ENCODE measurements at places on chromosomes 2 and 18.
A peak's percentile ranks its signal among the peaks of the same experiment; 100 is the strongest.

DNA sequence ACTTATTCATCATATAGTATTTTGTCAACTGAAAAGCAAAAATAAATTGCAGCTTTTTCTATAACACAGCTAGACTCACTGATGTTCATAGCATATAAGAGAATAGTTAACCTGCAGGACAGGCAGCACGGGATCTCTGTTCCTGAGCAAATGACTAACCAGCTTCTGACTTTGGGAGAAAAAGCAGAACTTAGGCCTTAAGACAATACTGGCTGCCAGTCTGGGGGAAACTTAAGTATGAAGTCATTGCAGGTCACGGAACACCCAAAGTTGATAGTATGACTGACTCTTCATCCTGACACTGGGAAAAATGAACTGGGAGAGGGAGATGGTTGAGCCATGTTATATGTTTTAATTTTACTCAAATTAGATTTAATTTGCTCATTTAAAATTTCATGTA is 113.0 kb downstream of the DPP4 start:
- no peak for DNase-seq

GRCh38 chr2:71787476-71788185 is 334.3 kb downstream of the DYSF start:
- DNase-seq: no peak

DNA sequence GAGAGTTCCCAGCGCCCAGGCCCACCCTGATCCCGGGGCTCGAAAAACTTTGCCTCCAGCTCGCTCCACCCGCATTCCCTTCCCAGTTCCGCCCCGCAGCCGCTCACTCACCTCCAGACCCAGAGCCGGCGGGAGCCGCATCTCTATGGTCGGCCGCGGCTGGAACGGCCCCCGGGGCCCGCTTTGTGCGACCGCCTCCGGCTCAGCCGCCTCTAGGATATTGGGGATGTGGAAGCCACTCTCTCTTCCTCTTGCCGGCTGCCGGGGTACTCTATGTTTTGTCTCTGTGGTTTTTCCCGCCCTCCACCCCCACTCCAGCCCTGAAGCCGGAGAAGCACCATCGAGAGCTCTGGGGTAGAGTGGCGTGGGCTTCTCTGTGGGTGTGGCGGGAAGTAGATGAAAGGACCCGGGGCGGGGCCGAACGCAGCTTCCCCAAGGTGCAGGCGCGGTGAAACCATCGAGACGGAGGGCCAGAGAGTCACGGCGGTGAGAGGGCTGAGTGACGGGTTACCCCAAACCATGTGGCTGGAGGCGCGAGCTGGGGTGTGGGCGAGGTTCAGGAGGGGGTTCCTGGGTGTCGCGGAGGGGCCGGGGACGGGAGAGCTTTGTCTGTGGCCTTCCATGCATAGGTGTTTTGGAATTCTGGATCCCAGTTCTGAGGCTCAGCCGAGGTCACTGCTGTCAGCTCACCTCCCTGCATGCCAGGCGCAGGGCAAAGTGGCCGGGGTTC is at the start of the genes BCS1L and ZNF142:
Gene BCS1L (plus strand): TSS at position 426 of the 730 bp plus-strand sequence. CDS start 1,305 bp downstream, outside the sequence.
Gene ZNF142 (minus strand): TSS at position 366 of the 730 bp plus-strand sequence. CDS start 3,194 bp downstream, outside the sequence.
- DNase-seq: peak; percentile 88

DNA sequence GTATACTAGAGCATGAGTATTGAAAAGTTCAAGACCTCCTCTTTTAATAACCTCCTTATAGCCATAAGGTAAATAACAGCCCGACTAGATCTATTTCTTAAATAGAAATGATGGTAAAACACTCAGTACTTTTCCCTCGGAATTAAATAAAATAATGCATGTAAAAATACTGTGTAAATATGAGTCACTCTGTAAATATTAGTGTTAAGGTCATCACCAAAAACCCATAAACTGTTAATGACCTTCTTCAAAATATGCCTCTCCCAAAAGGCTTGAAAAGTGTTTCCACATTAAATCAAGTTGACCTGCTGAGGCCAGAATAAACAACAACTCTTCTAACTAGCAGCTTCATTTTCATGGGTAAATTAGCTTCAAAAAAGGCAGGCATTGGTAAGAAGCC is 25.3 kb upstream of the BZW1 start:
- DNase-seq: no peak

DNA sequence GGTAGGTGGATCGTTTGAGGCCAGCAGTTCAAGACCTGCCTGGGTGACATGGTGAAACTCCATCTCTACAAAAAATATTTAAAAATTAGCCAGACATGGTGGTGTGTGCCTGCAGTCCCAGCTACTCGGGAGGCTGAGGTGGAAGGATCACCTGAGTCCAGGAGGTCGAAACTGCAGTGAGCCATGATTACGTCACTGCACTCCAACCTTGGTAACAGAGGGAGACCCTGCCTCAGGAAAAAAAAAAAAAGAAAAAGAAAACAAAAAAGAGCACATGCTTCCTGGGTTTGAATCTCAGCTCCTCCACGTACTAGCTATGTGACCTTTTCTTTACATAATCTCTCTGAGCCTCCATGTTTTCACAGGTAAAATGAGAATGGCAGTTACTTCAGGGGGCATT is 107.5 kb upstream of the STPG4 start:
- DNase-seq: no peak

DNA sequence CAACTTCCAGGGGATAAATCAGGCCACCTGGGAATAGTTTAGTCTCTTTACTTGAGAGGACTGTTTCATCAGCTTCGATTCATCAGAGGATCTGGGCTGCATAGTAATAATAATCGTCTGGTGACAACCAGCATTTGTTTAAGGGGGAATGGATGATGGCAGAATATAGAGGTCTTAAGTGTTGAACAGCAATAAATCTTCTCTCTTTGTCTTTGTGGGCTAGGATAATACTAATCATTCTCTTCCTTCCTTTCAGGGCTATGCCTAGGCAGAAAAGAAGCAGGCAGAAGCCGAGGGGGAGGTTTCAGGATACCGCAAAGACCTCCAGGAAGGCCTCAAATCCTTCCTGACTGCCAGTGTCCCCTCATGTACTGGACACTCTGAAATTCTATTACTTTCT is 150.4 kb upstream of the GAREM1 start:
- peak; percentile 24 for DNase-seq

- DNase-seq: no peak
Measured at GRCh38 chr18:7191736-7192135, 39.2 kb upstream of the LRRC30 start.

- peak; percentile 68 for DNase-seq
Measured at GRCh38 chr2:47221946-47222345, 66.8 kb upstream of the STPG4 start.

DNA sequence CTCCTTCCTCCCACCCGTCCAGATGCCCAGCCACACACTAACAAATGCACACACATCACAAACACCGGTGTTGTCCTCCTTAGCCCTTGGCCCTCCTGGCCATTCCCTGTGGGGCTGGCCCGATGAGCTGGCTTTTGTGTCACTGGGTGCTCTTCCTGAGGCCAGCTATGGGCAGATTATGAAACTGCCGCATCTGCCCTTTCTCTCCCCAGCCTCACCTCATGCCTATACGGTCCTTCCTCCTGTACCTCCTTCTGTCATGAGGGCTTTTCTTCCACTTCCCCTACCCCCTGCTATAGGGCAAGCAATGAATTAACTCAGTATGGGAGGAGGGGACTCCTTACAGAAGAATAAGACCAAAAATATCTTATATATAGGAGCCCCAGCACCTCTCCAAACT is 10.3 kb upstream of the INO80C start:
- DNase-seq: no peak

- DNase-seq: peak; percentile 60
Measured at GRCh38 chr2:74768401-74768914, 65.5 kb upstream of the HK2 start.

- DNase-seq: peak; percentile 90
Measured at GRCh38 chr2:9142551-9143263, 63.9 kb upstream of the ASAP2 start.

- no peak for DNase-seq
Measured at GRCh38 chr2:37453027-37453426, 108.6 kb downstream of the QPCT start.

DNA sequence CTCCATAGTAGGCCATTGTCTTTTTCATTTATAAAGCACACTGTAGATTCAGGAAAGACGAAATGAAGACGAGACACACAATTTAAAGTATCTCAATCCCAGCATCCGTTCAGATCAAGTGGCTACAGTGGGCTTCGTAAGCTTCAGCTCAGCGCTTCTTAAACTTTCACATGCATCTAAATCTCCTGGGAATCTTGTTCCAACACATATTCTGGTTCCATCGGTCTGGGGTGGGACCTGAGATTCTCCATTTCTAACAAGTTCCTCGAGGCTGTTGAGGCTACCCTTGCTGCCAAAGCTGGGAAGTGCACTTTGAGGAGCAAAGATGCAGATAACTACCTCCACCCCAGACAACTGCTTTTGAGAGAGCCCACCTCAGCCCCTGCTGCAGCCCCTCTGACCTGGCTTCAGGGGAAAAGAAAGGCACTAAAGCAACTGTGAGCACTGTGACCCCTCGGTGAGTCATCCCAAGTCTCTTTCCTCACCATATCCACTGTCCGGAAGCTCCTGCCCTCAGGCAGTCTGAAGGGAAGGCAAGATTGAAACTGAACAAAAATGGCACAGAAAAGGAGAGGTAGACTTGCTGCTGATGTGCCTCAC is 201.1 kb upstream of the FBXO11 start:
- peak; percentile 66 for DNase-seq

DNA sequence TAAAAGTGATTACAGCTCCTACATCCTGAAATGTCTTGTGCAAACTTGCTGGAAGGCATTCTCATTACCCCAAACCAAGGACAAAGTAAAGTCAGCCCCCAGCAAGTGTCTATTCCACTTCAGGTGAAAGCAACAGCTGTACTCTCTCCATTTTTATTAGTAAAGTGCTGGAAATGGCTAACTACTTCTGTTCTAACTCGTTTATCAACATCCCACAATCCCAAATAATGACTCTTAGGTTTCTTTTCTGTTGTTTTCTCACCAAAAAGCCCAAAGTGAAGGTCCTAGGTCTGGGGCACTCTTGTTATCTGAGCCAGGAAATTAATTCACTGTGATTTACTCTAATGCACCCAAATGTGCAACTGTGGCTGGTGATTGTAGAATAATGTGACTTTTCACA is 105.7 kb downstream of the LRRC30 start:
- DNase-seq: no peak

- DNase-seq: no peak
Measured at GRCh38 chr18:79851950-79852349, 54.2 kb downstream of the KCNG2 start.

GRCh38 chr18:46563317-46563716 is 93.7 kb downstream of the LOXHD1 start:
- no peak for DNase-seq

DNA sequence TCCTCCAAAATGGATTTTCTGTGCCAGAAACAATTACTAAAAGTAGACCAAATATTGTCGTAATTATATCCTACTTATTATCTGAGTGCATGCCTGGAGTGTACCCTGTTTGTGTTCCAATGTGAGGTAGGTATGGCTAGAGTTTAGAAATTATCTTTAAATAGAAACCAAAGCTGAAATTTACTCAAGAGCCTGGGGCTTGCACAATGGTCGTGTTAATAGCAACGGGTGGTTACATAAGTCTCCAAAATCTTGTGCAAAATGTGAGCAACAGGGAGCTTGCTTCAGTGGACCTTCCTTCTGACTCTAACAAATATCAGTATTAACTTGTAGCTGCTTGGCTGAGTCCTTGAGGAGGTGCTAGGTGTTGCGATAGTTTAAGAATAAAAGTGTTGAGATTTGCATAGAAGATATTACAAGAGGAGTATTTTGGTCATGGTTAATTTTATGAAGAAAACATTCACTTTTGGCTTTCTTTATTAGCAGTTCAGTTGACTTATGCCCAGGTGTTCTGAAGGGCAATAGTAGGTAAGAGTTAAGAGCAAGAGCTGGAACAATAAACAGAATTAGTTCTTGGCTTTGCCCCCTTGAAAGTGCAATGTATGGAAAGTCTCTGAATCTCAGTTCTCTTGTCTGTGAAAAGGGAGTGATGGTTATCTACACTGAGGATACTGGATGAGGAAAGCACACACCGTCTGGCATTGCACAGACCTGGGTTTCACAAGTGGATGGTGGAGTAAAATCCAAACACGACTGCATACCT is 4.6 kb downstream of the CXCR4 start:
- no peak for DNase-seq

GRCh38 chr18:26121476-26121875 is 12.2 kb upstream of the PSMA8 start:
- DNase-seq: no peak

DNA sequence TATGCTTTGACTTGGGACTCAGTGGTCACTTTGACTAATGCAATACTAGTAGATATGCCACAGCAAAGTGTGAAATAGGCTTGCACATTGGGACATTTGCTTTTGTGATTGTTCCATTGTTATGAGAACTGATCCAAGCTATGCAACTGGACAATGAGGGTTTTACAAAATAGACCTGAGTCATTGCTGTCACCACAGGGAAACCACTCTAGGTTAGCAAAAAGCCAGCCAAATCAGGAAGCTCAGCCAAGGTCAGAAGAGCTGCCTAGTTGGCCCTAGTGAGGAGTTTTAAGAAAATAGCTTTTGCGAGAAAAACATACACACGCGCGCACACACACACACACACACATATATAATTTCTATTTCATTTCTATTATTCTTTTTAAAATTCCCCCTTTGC is 452.4 kb upstream of the CDH7 start:
- DNase-seq: no peak

DNA sequence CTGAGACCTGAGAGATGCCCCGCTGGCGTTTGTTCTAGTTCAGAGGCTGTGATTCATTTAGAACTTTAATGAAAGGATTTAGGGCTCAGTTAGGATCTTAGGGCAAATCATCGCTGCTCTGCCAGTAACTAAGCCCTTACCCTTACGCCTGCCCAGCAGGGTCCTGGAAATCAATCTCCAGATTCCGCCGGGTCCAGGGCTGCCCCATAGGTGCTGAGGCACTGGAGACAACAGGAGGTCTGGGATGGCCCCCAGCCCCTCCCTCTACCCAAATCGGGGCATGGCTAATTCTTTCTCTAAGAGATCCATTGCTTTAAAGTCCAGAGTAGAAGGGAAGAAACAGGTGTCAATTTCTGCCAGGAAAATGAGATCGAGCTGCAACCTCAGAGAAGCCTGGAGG is 83.1 kb downstream of the SDC1 start:
- DNase-seq: no peak

- DNase-seq: peak; percentile 82
Measured at GRCh38 chr2:108403494-108403893, 25.7 kb downstream of the SULT1C4 start.

GRCh38 chr2:149739171-149739882 is 151.8 kb upstream of the MMADHC start:
- DNase-seq: peak; percentile 55

- DNase-seq: peak; percentile 68
Measured at GRCh38 chr2:11998626-11999378, 252.4 kb downstream of the LPIN1 start.

- no peak for DNase-seq
Measured at GRCh38 chr2:60882971-60883753, 1.8 kb downstream of the REL start.

DNA sequence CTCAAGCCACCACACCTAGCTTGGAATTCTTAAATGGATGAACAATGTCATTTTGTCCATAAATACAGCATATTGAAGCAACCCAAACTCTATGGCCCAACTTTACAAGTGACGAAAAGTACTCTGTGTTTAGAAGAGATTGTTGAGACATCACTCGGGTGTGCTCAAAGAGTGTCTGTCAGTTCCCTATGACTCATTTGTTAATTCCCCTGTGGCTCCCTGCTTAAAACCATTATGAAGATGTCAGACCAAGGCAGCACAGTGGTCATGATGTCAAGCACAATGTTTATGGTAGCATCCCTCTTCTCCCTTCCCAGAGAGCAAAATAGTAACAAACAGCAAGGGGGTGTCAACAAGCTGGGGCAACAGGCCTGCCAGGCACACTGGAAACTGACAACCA is 3.0 kb downstream of the LYG1 start:
- peak; percentile 16 for DNase-seq
